ENCODE measurements at places on chromosomes 7 and 10.

DNA sequence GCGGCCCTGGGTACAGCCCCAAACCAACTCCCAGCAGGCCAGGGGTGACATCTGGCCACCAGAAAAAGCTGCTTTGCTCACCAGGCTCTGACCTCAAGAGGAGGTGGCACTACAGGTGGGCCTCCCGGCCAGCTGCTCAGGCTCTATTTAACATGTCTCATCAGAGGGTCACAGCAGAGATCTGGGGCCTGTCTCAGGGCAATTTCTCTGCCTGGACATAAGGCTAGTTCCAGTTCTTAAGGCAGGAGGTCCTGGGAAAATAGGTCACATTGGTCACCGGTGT, 88.6 kb downstream of the GFRA1 start:
- no peak for DNase-seq

GRCh38 chr7:104530251-104530650, 201.8 kb downstream of the LHFPL3 start:
- DNase-seq = no peak

DNA sequence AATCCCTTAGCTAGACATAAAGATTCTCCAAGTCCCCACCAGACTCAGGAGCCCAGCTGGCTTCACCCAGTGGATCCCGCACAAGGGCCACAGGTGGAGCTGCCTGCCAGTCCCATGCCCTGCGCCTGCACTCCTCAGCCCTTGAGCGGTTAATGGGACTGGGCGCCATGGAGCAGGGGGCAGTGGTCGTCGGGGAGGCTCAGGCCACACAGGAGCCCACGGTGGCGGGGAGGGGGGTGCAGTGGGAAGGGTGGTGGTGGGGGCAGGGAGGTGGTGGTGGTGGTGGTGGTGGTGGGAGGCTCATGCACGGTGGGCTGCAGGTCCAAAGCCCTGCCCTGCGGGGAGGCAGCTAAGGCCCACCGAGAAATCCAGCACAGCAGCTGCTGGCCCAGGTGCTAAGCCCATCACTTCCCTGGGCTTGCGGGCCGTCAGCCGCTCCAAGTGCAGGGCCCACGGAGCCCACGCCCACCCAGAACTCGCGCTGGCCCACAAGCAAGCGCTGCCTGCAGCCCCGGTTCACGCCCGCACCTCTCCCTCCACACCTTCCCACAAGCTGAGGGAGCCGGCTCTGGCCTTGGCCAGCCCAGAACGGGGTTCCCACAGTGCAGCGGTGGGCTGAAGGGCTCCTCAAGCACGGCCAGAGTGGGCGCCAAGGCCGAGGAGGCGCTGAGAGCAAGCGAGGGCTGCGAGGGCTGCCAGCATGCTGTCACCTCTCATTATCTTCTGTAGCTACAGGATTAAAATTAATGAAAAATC, 732.5 kb upstream of the POM121L12 start:
- DNase-seq = no peak

DNA sequence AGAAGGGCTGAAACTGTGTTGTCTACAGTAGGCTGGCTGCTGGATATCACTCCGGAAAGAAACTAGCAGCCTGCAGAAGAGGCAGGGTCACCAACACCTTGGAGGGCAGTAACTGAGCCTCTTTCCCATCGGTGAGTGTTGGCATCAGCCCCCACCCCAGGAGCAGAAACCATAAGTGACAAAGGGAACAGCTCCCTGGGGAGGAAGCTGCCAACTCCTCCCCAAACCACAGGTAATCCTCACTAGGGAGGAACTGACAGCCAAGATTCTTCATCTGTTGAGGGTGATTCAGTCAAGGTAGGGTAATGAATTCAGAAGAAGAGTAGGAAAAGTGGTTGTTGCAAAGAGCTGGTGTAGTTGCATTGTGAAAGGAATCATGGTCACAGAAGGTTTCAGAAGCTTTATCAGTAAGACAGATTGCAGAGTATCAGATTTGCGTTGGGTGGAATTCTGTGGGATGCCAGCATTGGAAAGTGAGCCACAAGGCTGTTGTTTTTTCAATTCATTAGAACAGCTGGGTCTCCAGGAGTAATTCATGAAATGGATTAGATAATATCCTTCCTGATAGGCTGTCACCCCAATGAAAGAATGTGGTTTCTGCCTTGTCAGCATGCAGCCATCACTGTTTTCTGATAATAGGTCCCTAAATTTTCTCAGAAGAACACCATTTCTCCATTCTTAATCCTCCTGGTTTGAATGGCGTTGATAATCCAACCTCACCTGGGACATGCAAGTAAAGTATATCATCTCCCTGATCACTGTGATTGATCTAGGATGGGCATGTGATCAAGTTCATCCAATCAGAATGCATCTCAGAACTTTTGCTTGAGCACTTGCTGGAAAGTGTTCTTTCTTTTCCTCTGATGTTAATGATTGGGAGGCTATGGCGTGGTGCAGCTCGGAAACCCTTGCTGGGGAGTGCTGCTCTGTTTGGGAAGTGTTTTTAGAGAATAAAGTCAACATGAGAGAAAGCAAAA, 75.0 kb upstream of the CTBP2 start:
- DNase-seq = no peak

DNA sequence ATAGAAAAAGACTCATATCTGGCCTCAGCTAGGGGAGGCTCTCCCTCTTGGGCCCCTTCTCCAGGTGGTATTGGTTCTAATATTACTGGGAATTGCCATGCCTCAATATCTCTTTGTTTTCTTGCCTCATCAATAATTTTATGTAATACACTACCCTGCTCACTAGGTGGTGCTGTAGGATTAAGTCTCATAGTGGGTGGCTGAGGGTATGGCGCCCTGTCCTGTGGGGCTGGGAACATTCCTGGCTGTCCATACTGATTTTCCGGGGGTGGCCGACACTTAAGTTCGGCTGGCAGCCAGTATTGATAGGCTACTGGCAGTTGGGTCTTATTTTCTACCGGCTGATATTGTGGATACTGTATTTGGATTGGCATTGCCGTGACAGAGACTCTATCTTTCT, 9.0 kb upstream of the TAS2R3 start:
- DNase-seq = no peak

DNA sequence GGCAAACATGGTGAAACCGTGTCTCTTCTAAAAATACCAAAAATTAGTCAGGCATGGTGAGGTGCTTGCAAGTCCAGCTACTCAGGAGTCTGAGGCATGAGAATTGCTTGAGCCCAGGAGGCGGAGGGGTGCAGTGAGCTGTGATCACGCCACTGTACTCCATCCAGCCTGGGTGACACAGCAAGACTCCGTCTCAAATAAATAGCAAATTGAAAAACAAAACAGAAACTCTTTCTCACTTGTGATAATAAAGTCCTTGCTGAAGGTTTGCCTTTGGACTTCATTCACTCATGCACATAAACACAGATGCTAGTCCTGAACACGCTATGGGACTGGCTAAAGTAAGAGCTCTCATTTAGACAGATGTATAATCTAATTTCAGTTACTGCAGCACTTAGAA, 37.6 kb downstream of the ANK3 start:
- no peak for DNase-seq

DNA sequence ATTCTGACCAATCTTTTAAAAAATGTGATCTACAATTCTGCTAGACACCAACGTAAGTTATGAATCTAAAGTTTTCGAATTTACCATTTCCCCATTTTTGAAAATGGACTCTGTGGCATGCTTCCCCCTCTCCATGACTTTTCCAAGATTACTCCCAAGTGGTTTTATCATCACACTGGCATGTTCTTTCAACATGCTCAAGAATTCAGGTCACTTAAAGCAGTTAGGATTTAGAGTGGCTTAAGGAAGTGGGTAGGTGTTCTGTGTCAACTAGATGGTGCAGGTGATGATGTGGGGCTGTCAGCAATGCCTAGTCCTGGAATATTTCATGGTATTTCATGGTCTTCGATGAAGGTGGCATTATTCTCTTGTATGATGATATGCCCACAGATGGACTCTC, 164.0 kb upstream of the ASAH2 start:
- DNase-seq = no peak

DNA sequence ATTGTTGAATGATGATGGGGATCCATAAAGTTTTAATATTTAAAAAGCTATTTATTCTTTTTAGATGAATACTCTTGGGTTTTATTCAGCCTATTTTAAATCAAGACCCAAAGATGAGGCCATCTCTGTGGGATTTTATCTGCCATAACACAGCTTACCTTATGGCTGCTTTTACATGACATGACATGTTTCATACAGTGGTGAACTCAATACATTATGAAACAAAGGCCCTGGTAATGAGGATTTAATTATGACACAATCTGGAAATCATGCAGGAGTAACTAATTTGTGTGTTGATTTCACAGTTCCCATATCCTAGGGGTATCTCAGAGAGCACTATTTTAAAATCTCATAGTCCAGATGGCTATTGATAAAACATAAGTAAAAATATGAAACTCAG, 661.8 kb upstream of the FZD8 start:
- DNase-seq = no peak

GRCh38 chr7:88545663-88546062, 213.8 kb upstream of the ZNF804B start:
- DNase-seq = no peak

DNA sequence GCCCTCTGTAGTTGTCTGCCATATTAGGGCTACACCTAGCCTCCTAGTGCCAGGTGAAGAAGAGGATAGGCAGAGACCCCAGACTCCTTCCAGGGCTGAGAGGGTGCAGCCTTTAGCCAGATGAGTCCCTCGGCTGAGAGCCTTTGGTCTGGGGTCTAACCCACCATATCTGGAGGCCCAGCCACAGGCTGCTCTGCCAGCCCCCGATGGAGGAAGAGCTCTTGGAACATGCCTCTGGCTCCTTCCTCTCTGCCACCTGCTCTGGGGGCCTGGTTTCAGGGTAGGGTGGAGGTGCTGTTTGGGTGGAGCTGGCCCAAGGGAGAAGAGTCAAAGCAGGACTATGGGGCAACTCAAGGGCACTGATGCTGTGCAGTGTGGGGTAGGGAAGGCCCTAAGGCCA, 1.4 kb downstream of the LRRC18 start:
- DNase-seq = no peak

- DNase-seq = no peak
These were observed 15.0 kb upstream of the NPS start for GRCh38 chr10:127534074-127534473.

- DNase-seq = no peak
These were observed 215.9 kb downstream of the PARD3 start for GRCh38 chr10:34599026-34599795.

GRCh38 chr10:112120491-112120890, 63.1 kb downstream of the GPAM start:
- DNase-seq = no peak

DNA sequence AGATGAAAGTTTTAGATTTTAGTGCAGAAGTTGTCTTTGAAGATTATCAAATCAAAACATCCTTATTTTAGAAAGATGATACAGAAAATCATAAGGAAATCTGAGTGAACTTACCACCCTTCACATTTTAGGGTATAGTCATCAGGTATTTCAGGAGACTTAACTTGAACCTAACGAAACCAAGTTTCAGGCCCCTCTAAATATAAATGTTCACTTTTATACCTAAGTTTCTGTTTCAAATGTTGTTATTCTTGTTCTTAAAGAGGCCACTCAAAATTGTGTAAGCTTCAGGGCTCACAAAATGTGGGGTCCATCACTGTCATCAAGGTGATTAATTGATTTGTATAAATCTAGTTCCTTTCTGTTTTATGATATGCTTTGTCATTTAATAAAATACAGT, 216.2 kb downstream of the KIAA1217 start:
- no peak for DNase-seq

DNA sequence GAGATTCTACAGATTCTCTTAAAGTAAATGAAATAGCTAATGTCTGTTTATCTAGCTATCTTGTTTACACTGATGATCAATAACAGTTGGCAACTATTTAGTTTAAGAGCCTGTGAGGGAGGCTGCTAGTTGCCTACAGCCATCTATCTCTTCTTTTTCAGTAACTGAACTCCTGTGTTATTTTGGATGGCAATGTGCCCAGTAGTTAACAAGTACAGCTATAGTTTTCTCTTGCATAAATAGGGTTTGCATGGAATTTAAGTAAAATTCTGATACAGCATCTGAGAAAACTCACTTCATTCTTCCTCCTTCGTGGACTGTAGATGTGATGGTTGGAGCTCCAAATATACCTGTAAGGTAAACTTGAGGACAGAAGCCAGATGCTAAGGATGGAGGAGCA, 219.5 kb upstream of the POT1 start:
- DNase-seq = no peak

- no peak for DNase-seq
These were observed 87.8 kb downstream of the LCOR start for GRCh38 chr10:96919785-96920430.

GRCh38 chr7:123972831-123973230, 47.8 kb downstream of the SPAM1 start:
- DNase-seq = no peak

DNA sequence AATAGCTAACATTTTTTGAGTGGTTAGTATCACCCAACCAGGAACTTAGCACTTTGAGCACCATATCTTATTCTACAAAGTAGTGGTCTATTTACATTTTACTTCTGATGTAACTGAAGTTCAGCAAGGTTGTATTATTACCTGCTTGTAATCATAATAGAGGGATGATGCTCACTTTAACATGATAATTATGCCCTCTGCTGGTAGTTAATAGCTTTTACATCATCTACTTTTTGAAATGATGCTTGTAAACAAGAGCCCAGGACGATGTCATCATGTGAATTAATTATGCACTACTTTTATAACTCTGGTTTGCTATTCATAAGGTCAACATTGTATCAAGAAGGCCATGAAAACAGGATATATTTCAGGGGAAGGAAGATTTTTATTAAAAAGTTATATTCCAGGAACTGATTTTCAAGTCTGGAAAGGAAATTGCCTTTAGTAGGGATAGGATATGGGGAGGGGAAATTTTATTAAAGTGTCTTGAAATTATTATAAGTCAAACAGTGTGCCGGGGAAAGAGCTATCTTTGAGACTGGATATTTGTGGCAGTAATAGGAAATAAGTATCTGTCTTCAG, 80.3 kb upstream of the SCIN start:
- no peak for DNase-seq

DNA sequence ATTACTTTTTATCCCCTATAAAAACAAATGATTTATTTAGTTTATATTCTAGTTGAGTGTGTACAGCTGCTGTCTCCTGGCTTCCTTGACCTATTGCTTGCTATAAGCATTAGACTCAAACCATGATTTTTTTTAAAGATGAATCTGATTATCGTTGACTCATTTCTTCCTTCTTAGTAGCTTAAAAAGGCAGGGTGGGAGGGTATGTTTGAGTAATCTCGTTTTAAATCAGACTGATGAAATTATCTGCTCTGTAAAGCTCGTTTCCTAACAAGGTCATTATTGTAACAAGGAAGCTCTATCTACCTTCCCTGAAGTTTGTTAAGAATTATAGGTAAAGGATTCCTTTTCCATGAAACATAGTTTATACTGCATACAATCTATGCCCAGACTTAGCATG, 276.3 kb upstream of the KCND2 start:
- no peak for DNase-seq

- DNase-seq = no peak
These were observed 38.0 kb downstream of the SNX10 start for GRCh38 chr7:26329520-26330255.

- no peak for DNase-seq
These were observed 100.7 kb downstream of the NKX6-2 start for GRCh38 chr10:132685101-132685891.

- no peak for DNase-seq
These were observed 69.9 kb downstream of the C10orf105 start for GRCh38 chr10:71649631-71650030.

GRCh38 chr10:88372051-88372715, 210.9 kb downstream of the RNLS start:
- DNase-seq = no peak

Measured in stimulated activated CD8-positive, alpha-beta memory T cell treated with anti-CD3 and anti-CD28 coated beads, Interleukin-15, amount 100 ng/mL, for 1 hour (primary cell).